ENCODE measurements at places on chromosomes 3 and 15.

GRCh38 chr3:196288141-196288460 is 575 bp upstream of the PCYT1A start:
- no peak for DNase-seq

DNA sequence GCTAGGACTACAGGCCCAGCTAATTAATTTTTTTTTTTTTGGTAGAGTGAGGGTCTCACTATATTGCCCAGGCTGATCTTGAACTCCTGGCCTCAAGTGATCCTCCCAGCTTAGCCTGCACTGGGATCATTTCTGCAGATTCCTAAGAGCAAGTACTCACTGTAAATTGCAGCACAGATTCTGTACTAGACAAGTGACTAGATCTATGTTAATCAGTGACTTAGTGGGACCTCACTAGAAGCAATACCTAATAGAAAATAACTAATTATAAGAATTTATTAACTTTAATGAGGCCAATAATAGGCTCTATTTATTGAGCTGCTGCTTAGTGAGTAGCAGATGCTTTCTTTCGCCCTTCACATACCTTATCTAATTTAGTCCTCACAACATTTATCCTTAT is 10.6 kb upstream of the UTS2B start:
- no peak for DNase-seq

GRCh38 chr15:26864664-26865191 is 2.1 kb upstream of the GABRA5 start:
- DNase-seq = no peak

DNA sequence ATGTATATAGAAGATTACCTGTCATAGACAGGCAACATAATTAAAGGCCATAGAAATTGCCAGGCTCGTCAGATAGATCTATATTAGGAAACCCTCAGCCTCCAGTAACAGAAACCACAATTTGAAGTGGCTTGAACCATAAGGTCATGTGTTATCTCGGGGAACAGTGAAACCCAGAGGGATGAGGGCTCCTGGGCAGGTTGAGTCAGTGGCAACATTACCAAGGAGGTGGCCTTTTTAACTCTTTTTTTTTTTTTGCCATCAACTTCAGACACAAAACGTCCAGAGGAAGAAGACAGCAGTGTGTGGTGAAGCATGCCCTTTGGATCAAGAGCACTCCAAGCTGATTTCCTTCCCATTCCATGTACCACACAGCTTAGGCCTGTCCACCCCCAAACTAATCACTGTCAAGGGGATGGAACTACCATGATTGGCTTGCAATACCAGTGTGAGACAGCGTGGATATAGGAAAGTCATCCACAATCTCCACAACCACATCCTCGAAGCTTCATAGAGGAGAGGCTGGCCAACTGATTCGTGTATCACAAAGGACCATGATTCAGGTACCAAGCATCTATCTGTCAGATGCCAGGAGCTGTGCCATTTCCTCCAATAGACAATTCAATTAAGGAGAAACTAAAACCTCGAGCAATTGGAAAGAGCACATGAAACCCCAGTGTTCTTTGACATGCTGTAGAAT is 999 bp upstream of the KIF7 start:
- DNase-seq = no peak

- DNase-seq = peak; percentile 11
Measured at GRCh38 chr3:43691120-43691995, 620 bp downstream of the ABHD5 start.

- DNase-seq = peak; percentile 49
Measured at GRCh38 chr15:89874926-89875564, 18.7 kb downstream of the AP3S2 start.

GRCh38 chr3:108296239-108296638 is at the start of gene HHLA2:
Gene HHLA2, plus strand, starts transcription at chr3:108296548. Its CDS starts 55,266 bp downstream, at chr3:108351814.
- DNase-seq = no peak

DNA sequence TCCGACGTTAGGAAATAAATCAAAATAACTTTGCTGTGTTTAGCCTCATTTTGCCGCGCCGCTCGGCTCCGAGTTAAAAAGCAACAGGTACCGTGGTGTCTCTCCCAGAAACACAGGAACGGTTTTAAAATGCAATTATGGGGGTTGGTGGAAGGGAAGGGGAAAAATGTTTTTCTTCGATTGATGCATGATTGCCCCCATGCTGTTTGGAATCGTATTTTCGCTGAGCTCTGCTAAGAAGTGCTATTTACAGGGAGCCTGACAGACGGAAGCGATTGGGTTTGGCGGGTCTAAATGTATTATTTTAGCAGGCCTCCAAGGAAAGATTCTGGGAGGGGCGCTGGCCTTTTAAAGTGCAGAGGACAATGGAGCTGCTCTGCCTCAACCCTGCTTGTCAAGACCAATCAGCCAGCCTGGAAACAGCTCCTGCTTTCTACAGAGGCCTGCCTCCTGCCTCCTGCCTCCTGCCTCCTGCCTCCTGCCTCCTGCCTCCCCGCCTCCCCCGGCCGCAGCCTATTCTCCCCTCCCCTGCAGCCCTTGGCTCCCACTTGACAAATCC is 156.7 kb upstream of the TLE3 start:
- no peak for DNase-seq

Measured in T-helper 22 cell (primary cell).